ENCODE measurements at places on chromosomes 7 and 10. TPM values are rescaled to one million over a fixed set of nuclear protein-coding genes. Genes with fewer than 3 reads are reported as not detected.
A peak's percentile ranks its signal among the peaks of the same experiment; 100 is the strongest.

GRCh38 chr10:94183666-94184264 is 179.0 kb downstream of the NOC3L start:
- no peak overlapping the region for H3K4me3 ChIP-seq
- peaks cover 2% of the 10 kb centered on the region for H3K27me3 ChIP-seq
- no peak overlapping the region for H3K27ac ChIP-seq
- no peaks in the 10 kb centered on the region for H3K36me3 ChIP-seq
- DNase-seq, result no peak
- H3K4me1 ChIP-seq, result no peaks in the 10 kb centered on the region

DNA sequence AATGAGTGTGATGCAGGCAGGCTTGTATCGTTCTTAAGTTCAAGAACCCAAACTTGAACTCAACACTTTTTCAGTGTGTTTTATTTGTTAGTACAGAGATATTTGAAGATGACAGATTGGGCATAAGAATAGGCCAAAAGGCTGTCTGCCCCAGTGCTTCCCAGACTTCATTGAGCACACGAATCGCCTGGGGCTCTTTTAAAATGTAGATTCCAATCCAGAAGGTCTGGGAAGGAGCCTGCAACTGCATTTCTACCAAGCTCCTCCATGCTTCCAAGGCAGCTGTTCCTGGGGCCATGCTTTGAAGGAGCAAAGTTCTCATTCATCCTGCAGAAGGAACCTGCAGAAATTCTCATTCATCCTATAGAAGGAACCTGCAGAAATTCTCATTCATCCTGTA is 114.5 kb upstream of the INSYN2A start:
- H3K36me3 ChIP-seq, result no peaks in the 10 kb centered on the region
- no peak for DNase-seq
- H3K4me3 ChIP-seq, result no peak overlapping the region
- no peaks in the 10 kb centered on the region for H3K4me1 ChIP-seq

GRCh38 chr10:44873160-44873559 is 38.0 kb upstream of the TMEM72 start:
- no peaks in the 10 kb centered on the region for H3K36me3 ChIP-seq
- peaks cover 4% of the 10 kb centered on the region for H3K27me3 ChIP-seq
- no peak overlapping the region for H3K27ac ChIP-seq
- H3K4me1 ChIP-seq, result no peaks in the 10 kb centered on the region
- no peak for DNase-seq
- no peak overlapping the region for H3K4me3 ChIP-seq

DNA sequence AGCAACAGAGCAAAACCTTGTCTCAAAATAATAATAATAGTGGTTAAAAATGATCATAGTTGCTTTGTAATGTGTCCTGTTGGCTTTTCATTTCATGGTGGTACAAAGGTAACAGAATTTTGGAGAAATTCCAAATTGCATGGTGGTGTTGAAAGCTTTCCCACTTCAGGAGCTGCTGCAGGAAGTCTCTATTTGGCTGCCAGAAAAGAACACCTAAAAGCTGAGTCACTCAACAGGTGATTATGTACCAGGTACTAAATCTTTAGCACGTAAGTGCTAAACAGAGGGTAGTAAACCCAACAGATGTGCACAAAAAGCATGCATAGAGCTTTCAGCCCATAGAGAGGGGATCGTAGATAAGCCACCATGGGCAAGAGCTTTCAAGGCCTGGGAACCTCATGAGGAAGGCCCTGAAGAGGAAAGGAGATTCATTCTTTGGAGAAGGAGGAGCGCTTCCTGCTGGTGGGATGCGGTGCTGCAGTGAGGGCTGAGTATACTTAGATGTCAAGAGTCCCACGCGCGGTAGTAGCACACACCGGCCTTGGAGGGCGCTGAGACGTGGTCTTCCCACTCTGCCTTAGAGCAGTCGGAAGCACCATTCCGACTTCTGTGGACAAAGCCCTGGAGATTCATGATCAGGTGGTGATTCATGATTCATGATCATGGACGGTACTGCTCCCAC is 118.7 kb downstream of the RALA start:
- no peaks in the 10 kb centered on the region for H3K36me3 ChIP-seq
- DNase-seq, result peak; percentile 41
- H3K27ac ChIP-seq, result no peak overlapping the region
- peaks cover 2% of the 10 kb centered on the region for H3K27me3 ChIP-seq
- H3K4me1 ChIP-seq, result peaks cover 8% of the 10 kb centered on the region

- no peaks in the 10 kb centered on the region for H3K36me3 ChIP-seq
- peak overlapping the region; percentile 91 for H3K4me3 ChIP-seq
- peaks cover 52% of the 10 kb centered on the region for H3K4me1 ChIP-seq
- no peak overlapping the region for H3K27ac ChIP-seq
- peaks cover 8% of the 10 kb centered on the region for H3K27me3 ChIP-seq
- no peak for DNase-seq
Measured at GRCh38 chr10:92238054-92238585, 52.8 kb downstream of the CPEB3 start.

The LRRD1 gene
- not detected for polyA plus RNA-seq

- peaks cover 8% of the 10 kb centered on the region for H3K27me3 ChIP-seq
- no peak overlapping the region for H3K27ac ChIP-seq
- H3K36me3 ChIP-seq, result no peaks in the 10 kb centered on the region
- no peak overlapping the region for H3K4me3 ChIP-seq
- no peaks in the 10 kb centered on the region for H3K4me1 ChIP-seq
- DNase-seq, result no peak
Measured at GRCh38 chr10:6721480-6721879, 141.4 kb upstream of the PRKCQ start.

GRCh38 chr10:109647627-109648026 is 275.7 kb downstream of the XPNPEP1 start:
- no peak overlapping the region for H3K27ac ChIP-seq
- no peak for DNase-seq
- H3K4me3 ChIP-seq, result no peak overlapping the region
- no peaks in the 10 kb centered on the region for H3K27me3 ChIP-seq
- H3K36me3 ChIP-seq, result no peaks in the 10 kb centered on the region

DNA sequence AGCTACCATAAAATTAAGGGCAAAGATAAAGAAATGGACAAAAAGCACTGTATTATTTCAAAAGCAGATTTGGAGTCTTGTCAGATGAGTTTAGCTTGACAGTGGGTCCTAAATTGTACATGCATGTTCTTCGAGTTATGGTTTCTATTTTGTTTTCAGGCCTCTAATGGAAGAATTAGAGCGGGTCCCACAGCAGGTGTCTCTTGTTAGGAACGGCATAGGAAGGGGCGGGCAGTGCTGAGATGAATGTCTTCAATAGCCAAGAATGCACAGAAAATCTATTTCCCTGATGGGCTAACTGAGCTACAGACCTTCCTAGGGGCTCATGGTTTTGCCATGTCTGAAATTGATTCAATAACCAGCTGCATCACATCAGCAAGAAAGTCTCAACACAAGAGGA is 304.4 kb downstream of the FRMD4A start:
- H3K4me1 ChIP-seq, result no peaks in the 10 kb centered on the region
- H3K4me3 ChIP-seq, result no peak overlapping the region
- H3K27me3 ChIP-seq, result peaks cover 11% of the 10 kb centered on the region

DNA sequence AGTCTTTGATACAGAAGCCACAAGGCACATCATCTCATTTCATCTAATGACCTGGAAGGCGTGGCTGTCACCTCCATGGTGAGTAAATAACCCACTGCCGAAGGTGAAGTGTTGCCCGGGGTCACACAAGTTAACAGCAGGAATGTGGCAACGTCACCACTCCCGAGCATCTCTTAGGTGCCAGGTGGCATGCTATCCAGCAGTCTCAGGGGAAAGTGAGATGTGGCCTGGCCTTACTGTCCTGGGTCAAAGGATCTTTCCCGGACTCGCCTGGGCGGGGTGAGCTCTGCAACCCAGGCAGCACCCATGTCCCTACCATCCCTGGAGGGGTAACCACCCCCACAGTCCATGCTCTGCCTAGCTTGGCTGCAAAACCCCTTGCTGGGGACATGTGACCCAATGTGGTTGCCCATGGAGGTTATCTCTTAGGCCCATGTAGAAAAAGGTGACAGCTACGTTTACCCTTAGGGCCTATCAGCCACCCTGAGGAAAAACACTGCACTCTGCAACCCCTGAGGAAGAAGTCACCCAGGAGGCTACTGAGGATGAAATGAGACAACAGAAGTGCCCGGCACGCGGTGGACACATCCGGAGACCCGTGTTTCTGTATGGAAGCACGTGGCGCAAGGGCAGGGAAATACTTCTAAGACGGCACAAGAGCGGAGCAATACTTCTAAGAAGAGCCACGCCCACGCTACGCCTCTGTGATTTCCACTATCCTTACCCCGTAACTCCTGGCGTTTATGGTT is 52.0 kb downstream of the BAIAP2L1 start:
- H3K27ac ChIP-seq, result no peak overlapping the region
- H3K4me1 ChIP-seq, result no peaks in the 10 kb centered on the region
- no peaks in the 10 kb centered on the region for H3K36me3 ChIP-seq
- H3K4me3 ChIP-seq, result no peak overlapping the region

GRCh38 chr10:60338786-60339185 is 50.9 kb downstream of the ANK3 start:
- H3K4me1 ChIP-seq, result no peaks in the 10 kb centered on the region
- no peak overlapping the region for H3K4me3 ChIP-seq
- no peak for DNase-seq

- no peak overlapping the region for H3K27ac ChIP-seq
- DNase-seq, result no peak
- H3K4me3 ChIP-seq, result no peak overlapping the region
- H3K27me3 ChIP-seq, result no peaks in the 10 kb centered on the region
- no peaks in the 10 kb centered on the region for H3K36me3 ChIP-seq
- H3K4me1 ChIP-seq, result peaks cover 3% of the 10 kb centered on the region
Measured at GRCh38 chr10:132069849-132070182, 4.1 kb downstream of the JAKMIP3 start.

The LIPN gene
- not detected for polyA plus RNA-seq

- no peaks in the 10 kb centered on the region for H3K36me3 ChIP-seq
- H3K27me3 ChIP-seq, result peaks cover 6% of the 10 kb centered on the region
- DNase-seq, result no peak
- H3K4me1 ChIP-seq, result no peaks in the 10 kb centered on the region
- H3K27ac ChIP-seq, result no peak overlapping the region
- H3K4me3 ChIP-seq, result no peak overlapping the region
Measured at GRCh38 chr7:43314379-43315158, 202.1 kb downstream of the HECW1 start.

The PLOD3 gene
- polyA plus RNA-seq, result 26.6 TPM

- no peaks in the 10 kb centered on the region for H3K4me1 ChIP-seq
- H3K27me3 ChIP-seq, result no peaks in the 10 kb centered on the region
- H3K4me3 ChIP-seq, result no peak overlapping the region
- H3K27ac ChIP-seq, result no peak overlapping the region
Measured at GRCh38 chr7:14734839-14735321, 167.7 kb downstream of the DGKB start.

GRCh38 chr7:69598487-69599285 is 411 bp downstream of the AUTS2 start:
- H3K4me3 ChIP-seq, result peak overlapping the region; percentile 86
- peaks cover 12% of the 10 kb centered on the region for H3K27me3 ChIP-seq
- DNase-seq, result no peak

The SSC4D gene
- not detected for polyA plus RNA-seq

GRCh38 chr10:88270061-88270808 is 312.9 kb downstream of the RNLS start:
- H3K4me3 ChIP-seq, result no peak overlapping the region
- H3K36me3 ChIP-seq, result no peaks in the 10 kb centered on the region
- no peak for DNase-seq
- H3K27me3 ChIP-seq, result peaks cover 8% of the 10 kb centered on the region
- H3K4me1 ChIP-seq, result peaks cover 22% of the 10 kb centered on the region

DNA sequence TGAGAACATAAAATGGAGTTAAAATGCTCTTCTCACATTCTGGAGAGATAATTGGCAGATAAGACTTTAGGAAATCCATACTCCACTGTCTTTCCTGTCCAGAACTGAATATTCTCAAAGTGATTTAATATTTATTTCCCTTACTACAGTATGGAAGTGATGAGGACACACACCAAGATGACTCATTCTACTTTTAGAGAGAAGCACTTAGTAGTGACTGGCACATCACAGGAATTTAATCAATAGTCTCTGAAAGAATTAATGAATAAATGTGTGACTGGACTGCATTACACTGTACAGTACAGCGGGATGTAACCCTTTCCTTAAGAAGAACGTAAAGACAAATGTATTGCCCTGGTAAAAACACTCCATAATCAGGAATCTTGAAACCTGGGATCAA is 116.7 kb downstream of the SEMA3E start:
- H3K4me1 ChIP-seq, result no peaks in the 10 kb centered on the region
- H3K4me3 ChIP-seq, result no peak overlapping the region
- no peaks in the 10 kb centered on the region for H3K27me3 ChIP-seq
- no peaks in the 10 kb centered on the region for H3K36me3 ChIP-seq
- no peak for DNase-seq
- H3K27ac ChIP-seq, result no peak overlapping the region

The LIPK gene
- not detected for polyA plus RNA-seq
